Activated naive CD4-positive, alpha-beta T cell (primary cell): ENCODE measurements at places on chromosomes 2 and 18.

GRCh38 chr18:4248686-4249085, 206.4 kb downstream of the DLGAP1 start:
- DNase-seq = no peak

- no peak for DNase-seq
Observed at GRCh38 chr18:72601481-72601880, 57.3 kb upstream of the CBLN2 start.

DNA sequence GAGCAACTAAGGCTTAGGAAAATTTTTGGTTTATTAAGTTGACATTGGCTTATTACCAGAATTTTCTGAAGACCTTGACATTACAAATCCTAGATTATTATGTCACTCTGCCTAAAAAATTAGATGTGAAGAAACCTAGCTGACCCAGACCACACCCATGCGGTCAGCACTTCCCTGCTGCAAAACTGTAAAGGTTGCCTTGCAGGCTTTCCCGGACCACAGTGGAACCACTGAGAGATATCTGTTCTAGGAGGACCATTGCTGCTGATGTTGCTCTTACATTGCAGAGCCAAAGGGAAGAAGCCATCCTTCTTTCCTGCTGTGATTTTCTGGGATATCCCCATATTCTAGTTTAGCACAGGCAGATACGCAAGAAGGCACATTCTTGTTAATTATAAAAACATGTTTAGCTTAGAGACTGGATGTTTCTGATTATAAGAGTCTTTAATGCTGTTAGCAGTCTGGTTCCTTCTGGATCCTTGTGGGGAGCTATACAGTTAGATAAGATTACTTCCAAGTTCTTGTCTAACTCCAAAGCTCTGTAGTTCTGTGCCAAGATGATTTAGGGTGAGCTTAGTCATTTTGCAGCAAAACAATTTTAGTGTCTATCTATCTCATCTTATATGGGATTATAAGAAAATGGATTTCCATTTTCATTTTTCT, 70.2 kb downstream of the AOX1 start:
- DNase-seq = no peak

DNA sequence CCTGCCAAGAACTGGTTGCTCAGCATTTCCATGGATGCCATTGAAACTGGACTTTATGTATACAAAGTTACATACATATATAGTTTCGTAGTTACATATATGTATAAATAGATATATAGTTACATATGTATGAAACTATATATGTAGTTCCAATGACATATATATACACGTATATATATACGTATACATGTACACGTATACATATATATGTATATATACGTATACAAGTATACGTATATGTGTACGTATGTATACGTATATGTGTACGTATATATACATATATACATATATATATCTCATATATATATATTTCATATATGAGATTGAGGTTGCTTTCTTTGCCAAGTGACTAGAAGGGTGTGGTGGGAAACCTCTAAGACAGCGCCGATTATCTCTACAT, 10.6 kb upstream of the TMEM131 start:
- DNase-seq = no peak

GRCh38 chr2:65744477-65745200, 312.2 kb upstream of the SPRED2 start:
- no peak for DNase-seq

- DNase-seq = no peak
Observed at GRCh38 chr18:78364388-78364960, 615.1 kb upstream of the SALL3 start.

DNA sequence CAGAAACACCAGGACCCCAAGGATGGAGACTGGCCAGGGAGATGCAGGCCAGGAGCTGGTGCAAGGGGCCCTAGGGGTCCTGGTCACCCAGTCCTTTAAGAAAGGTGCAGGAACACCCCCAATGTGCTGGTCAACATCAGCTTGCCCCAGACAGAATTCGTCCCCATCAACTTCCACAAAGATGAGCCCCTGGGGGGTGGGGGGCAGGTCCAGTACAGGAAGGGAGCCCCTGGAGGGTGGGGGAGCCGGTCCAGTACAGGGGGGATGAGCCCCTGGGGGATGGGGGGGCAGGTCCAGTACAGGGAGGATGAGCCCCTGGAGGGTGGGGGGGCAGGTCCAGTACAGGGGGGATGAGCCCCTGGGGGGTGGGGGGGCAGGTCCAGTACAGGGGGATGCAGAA, 160.7 kb upstream of the SALL3 start:
- DNase-seq = no peak

- DNase-seq = peak; percentile 39
Observed at GRCh38 chr2:119702918-119703401, 24.0 kb downstream of the TMEM177 start.

DNA sequence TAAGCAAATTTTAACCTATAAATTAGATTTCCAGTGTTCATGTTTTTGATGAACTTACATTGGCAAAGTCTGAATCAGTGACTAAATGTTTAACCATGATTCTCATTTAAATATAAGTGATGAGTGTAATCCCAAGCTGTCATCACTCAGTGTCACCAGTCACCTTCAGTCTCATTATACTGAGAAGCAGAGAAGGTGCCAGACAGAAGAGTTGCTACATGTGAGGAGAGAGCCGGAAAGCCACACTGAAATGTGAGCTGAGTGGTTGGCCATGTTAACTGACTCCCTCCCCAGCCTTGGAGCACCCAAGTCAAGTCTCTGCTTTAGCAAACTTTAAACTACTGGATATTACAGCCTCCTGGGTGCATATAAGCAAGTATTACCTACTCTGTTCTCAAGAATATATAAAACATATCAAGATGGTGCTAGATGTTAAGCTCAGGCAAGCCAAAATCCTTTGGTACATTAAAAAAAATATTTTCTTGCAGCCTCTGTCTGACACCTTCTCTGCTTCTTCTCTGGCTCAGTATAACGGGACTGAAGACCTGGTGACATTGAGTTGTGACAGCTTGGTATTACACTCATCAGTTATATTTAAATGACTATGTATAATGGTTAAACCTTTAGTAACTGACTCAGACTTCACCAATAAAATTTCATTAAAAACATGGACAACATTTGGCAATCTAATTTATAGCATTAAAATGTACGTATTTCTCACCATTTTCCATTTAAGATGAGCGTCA, 75.8 kb upstream of the MAP3K20 start:
- DNase-seq = no peak

DNA sequence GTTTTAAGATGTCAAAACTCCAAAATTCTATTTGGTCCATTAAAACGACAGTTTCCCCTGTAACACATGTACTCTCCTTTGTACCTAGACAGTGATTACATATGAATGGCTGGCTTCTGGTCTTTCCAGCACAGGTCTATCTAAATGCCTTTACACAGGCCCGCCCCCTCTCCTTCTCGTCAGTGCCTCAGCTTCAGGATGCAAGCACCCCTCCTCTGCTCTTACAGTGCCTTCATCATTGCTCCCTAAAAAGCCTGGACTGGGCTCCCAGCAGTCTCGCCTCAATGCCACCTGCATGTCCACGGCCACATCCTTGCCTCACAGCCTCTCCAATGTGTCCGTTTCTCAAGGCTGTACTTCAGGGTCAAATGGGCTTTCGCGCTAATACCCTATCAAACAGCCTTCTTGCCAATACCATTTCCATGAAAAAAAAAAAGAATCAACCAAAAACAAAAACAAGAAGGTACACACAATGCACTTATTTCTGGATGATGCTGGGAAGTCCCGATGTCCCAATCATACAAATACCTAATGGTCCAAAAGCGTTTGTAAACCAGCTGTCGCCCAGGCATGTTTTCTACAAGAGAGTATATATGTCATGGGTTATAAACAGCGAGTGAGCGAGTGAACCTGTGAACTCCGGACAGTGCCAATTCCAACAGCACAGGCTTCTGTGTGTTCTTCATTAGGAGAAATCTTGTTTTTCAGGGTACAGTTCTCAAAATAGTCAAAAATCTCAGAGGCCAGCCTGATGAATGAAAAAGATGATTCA, 77.2 kb downstream of the EIPR1 start:
- DNase-seq = no peak

- DNase-seq = no peak
Observed at GRCh38 chr2:201839727-201840126, 33.4 kb downstream of the CDK15 start.
